Astrocyte of the cerebellum (primary cell): ENCODE measurements at places on chromosomes 7 and 10.

GRCh38 chr10:32159264-32159663 is 103.0 kb upstream of the KIF5B start:
- DNase-seq = no peak

DNA sequence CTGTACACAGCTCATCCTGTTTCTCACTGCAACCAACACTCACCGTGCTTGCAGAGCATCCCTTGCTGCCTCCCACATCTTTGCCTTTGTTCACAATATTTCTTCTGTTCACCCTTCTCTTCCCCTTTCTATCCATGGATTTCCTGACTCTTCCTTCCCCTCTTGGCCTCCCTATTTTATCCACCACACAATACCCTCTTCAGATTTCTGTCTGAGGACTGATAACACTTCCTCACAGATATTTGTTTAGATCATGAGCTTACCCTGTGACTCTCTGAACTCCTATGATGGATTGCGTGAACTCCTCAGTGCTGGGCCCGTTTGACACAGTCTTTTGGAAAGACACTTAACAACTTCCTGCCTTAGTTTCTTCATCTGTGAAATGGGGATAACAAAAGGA is 62.8 kb upstream of the GPR158 start:
- no peak for DNase-seq

GRCh38 chr10:45199205-45199740 is 116.1 kb downstream of the OR13A1 start:
- DNase-seq = no peak

GRCh38 chr7:116071629-116072028 is 41.1 kb upstream of the TFEC start:
- no peak for DNase-seq

GRCh38 chr10:78464856-78465267 is 431.2 kb downstream of the RPS24 start:
- no peak for DNase-seq

DNA sequence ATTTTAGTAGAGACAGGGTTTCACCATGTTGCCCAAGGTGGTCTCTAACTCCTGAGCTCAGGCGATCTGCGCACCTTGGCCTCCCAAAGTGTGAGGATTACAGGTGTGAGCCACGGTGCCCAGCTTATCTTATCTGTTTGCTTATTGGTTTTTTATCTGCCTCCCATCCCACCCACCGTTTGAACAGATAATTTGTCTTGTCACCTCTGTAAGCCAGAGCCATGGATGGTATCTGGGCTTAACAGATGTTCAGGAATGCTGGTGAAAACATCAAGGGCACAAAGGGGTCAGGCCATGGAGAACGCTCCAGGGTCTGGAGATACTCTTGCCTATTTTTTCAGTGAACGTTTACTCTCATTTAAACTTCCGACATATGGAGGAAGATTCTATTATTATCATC is 12.0 kb upstream of the NDST2 start:
- no peak for DNase-seq

- no peak for DNase-seq
Measured at GRCh38 chr10:66604195-66604594, 321.6 kb upstream of the LRRTM3 start.

GRCh38 chr10:11135709-11136108 is 118.0 kb downstream of the CELF2 start:
- no peak for DNase-seq

- DNase-seq = no peak
Measured at GRCh38 chr7:113891031-113891350, 27.8 kb downstream of the PPP1R3A start.

GRCh38 chr10:77501152-77501845 is 136.3 kb downstream of the KCNMA1 start:
- no peak for DNase-seq

DNA sequence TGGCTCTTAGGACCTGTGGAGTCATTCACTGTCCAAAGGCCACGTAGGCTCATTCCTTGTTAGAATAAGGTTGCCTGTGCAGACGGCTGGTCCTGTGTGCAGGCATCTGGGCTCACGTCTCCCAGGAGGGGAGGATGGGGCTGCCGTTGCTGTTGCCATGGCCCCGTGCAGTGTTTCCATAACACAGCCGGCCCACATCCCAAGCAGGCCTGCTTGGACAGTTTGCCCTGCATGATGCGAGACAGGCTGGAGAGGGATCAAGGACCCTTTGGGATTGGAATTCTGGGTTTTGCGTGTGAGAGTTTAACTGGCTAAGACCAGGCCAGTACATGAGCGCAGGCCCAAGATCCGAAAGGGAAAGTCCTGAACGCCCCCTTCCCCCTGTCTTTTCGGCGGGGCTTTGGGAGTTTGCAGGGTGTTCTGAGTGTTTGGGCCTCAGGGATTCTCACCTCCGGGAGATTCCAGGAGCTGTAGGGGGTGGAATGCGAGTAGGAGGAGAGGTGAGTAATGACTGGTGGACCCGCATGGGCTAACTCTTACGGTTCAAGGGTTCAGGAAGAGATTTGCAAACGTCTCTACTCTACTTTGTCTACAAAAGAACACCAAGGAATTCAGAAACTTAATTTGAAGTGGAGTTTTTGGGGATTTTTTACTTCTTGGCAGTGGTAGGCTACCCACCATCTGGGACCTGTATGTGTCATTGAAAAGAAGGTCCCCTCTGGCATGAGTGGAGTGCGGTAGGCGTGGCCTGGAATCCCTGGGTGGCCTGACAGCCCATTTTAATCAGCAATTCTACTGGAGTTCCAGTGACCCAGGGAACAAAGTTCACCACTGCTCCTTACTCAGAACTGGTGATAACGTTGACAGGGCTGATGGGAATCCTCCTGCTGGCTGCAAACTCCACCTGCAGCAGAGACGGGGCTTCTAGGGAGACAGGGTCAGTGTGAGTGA is 125.4 kb downstream of the ITIH5 start:
- peak; percentile 24 for DNase-seq

- DNase-seq = no peak
Measured at GRCh38 chr7:16826060-16826459, 21.3 kb upstream of the AGR2 start.

DNA sequence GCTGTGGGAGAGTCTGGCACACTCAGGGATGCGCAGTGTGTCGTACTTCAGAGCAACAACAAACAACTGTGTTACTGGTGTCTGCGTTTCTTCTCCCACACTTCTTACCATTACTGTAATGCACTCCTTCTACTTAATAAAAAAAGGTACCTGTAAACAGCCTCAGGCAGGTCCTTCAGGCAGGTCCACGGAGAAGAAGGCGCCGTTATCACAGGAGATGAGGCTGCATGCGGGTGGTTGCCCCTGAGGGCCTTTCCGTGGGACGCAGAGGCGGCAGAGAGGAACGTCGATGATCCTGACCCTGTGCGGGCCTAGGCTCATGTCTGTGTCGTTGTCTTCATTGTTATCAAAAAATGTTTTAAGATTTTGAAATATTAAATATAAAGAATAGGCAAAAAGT is 29.4 kb downstream of the NKX6-2 start:
- no peak for DNase-seq

GRCh38 chr10:66180581-66181318 is 745.1 kb upstream of the LRRTM3 start:
- DNase-seq = peak; percentile 58

GRCh38 chr7:77806425-77806824 is 7.9 kb downstream of the PHTF2 start:
- DNase-seq = no peak

DNA sequence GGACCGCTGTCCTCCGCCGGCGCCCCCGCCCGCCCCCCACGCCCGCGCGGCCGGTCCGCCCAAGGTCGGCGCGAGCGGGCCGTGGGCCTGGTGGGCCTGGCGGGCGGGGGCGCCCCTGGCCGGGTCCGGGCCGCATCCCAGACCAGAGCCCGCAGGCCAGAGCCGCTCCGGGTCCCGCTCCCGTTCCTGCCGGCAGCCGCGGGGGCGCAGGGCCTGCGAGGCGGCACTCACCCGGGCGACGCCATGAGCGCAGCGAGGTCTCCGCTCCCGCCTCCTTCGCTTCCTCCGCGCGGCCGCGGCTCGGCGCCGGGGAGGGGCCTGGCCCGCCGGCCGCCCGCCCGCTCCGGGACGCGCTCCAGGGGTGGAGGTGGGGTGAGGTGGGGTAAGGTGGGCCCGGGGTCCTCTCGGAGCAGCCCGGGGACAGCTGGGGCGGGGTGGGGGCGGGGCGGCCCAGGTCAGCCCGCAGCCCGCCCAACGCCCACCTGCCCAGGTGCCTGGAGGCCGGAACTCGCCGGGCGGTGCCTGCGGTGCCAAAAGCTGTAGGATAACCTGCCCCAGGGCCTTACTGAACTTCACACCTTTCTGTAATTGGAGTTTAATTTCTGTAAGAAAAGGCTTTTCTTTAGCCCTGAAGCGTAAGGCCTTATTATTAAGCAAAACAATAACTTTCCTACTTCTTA is at the start of gene URGCP:
TSS of gene URGCP (minus strand) at position 266 of the 680 bp plus-strand sequence. CDS start at position 245, 21 bp downstream.
- DNase-seq = no peak

DNA sequence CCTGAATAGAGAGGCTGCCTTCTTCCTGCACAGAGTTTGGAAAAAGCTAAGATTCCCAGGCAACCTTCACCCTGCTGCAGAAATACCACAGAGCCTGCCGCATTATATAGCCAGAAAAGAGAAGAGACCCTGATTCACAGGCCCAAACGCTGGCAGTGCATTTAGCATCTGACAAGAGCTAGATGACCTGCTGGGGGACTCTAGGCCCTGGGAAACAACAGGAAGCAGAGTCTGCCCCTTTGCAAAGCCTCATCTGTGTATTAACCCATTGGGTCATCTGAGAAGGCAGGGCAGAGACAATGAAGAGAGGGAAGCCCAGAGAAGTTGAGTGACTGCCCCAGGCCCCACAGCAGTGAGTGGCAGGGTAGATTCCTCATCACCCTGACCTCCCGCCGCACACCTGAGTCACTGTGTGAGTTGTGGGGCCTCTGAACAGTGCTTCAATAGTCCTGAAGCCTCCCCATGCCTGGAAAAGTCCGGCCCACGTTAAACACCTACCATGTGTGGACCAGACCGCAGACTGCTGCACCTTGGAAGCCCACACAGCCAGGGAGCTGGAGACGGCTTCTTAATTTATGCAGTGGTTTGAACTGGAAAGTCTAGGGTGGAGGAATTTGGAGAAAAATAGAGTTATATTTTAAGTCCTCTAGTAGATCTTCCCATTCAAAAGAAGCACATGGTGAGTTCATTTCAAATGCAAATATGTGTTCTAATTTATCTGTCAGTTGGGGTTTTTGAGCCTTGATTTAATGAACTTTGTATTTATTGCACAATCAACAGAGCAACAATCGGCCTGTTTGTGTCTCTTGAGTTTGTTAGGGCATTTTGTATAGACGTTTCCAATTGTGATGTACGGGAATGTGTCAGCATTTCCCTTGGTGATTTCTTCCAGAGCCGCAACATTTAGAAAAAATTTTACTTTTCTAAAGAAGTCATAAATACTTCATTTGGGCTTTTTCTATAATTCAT is 80.4 kb upstream of the GPR26 start:
- no peak for DNase-seq

- DNase-seq = no peak
Measured at GRCh38 chr10:66982792-66983474, 57.1 kb downstream of the LRRTM3 start.

- no peak for DNase-seq
Measured at GRCh38 chr10:47255033-47255813, 44.8 kb upstream of the GDF10 start.

- no peak for DNase-seq
Measured at GRCh38 chr10:71358277-71358676, 38.4 kb upstream of the CDH23 start.

DNA sequence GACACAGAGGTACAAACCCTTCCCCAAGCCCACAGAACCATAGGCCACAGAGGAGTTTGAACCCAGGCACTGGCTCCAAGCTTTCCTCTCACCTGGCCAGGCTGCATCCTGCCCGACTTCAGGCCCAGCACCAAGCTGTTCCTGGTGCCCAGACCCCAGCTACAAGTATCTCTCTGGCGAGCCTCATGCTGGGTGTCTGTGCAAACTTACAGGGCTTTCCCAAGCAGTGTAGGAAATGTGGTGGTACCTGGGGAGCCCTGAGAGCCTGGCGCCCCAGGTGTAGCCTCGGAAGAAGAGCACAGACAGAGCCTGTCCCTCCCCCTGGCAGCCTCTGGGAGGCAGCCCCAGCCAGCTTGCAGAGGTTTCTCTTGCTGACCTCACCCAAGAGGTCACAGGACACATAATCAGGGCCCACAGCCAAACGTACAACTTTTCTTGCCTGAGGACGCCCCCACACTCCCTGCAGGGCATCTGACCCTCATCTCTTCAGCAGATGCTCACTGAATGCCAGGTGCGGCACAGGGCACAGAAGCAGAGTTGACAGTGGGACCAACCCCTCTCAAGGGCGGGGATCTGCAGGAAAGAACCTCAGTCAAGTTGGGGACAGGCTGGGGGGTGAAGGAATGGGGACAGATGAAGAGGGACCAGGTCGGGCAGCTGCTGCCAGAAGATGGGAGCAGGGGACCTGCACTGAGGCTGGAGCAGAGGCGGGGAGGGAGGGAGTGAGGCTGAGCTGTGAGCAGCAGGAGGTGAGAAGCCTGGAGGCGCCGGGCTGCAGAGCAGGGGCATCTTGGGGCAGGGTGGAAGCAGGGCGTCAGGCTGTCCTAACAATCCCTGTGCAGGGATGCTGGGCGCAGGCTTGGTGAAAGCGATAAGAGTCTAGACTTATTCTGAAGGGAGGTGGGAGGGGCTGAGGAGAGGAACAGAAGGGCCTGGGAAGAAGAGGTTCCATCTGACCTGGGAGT is 16.3 kb upstream of the MYL7 start:
- no peak for DNase-seq

GRCh38 chr10:58647376-58648112 is 134.9 kb downstream of the BICC1 start:
- no peak for DNase-seq
